M059J (cell line): ENCODE measurements at places on chromosomes 7 and 10. TPM values are rescaled to one million over a fixed set of nuclear protein-coding genes. Genes with fewer than 3 reads are reported as not detected.

- no peak for DNase-seq
Measured at GRCh38 chr7:158707610-158708009, 3.0 kb upstream of the NCAPG2 start.

- peak; percentile 90 for DNase-seq
Measured at GRCh38 chr7:16484453-16485158, 19.1 kb upstream of the SOSTDC1 start.

- DNase-seq, result peak; percentile 48
Measured at GRCh38 chr7:114922026-114922651, at the start of gene MDFIC. MDFIC (plus strand) TSS chr7:114922094; CDS start chr7:114923034, 940 bp downstream.

DNA sequence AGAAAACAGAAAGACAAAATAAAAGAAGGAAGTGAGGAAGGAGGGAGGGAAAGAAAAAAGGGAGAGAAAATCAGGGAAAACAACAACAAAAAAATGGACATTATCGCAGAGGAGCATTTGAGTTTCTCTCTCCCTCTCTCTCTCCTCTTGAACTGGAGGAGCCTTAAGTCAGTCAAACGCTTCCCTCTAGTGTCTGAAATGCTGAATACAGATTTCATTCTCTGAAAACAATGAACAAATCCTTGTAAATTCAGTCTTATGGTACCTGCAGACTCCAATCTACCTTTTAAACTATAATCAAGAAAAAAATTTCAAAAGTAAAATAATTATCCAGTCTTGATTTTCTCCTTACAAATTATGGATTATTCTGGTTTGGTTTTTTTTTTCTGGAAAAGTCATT lies 89.2 kb upstream of the PFKP start:
- DNase-seq, result peak; percentile 50

GRCh38 chr7:75858410-75858809 lies 20.4 kb upstream of the RHBDD2 start:
- no peak for DNase-seq

DNA sequence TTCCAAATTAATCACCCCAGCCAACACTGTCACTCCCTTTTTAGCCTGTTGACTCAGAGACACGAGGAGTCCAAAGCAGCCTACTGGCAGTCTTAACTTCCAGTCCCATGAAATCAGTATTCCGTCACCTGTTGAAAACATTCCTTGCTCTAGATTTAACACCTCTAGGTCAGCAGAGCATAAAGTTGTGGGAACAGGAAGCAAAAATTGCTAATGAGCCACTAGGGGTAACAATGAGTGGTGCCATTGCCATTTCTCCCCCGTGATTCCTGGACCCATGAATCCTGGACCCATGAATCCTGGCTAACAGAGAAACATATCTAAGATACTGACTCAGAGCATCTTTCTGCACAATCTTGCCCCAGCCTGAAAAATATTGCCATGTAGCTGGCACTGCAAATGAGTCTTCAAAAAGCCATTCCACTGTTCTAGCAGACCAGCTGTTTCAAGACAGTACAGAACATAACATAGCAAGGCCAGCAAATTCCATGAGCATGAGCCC lies 252.7 kb upstream of the PTER start:
- no peak for DNase-seq

GRCh38 chr7:100543586-100543985 lies 4.6 kb downstream of the AGFG2 start:
- DNase-seq, result no peak

The DGKB gene
- 0.05 TPM in 1 of 2 replicates, not detected in the other for total RNA-seq

The OPN4 gene
- 0.52 TPM in 1 of 2 replicates, not detected in the other for total RNA-seq

The GPC2 gene
- total RNA-seq, result 2.8 and 4.2 TPM in 2 replicates

The NPTX2 gene
- total RNA-seq, result not detected in 2 replicates

The SFXN3 gene
- 38.7 and 58.0 TPM in 2 replicates for total RNA-seq
